PC-3 (cell line): ENCODE measurements at places on chromosomes 5 and 9. TPM values are rescaled to one million over a fixed set of nuclear protein-coding genes. Genes with fewer than 3 reads are reported as not detected.
A peak's percentile ranks its signal among the peaks of the same experiment; 100 is the strongest.

- peak; percentile 26 for DNase-seq
Measured at GRCh38 chr9:6667633-6668280, 22.2 kb upstream of the GLDC start.

NXNL2 gene
- total RNA-seq = 0.66 TPM in 1 of 2 replicates, not detected in the other

HTR4 gene
- not detected in 2 replicates for total RNA-seq

DNA sequence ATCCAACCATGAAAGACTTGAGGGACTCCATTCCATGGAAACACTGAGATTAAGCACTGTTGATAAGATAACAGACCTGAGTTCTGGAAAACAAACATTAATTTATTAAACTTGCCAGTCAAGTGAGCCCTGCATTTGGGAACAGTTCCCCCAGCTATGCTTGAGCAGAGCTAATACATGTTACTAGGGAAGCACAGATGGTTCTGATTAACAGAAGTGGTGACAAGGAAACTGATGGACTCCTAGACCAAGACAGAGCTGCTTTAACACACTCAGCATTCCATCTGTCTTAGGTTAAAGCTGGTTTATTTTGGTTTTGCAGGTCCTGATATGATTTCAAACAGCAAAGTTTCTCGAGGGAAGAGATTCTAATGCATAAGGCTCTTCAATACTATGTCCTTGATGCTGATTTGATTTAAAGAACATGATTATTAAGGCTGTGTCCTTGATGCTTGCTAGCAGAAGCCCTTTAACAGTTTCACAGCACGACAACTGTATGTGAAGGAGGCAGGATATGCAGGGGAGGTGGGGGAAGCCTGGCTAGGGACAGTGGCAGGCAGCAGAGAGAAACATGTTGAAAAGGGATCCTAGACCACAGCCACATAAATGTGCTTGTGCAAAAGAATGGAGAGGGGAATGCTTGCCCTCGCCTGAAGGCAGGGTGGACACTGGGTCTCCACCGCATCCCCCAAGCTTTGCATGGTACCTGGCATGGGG is 66.2 kb downstream of the ACTBL2 start:
- DNase-seq = no peak
